ENCODE measurements at places on chromosomes 2 and 18.

- H3K4me3 ChIP-seq = no peak overlapping the region
- no peaks in the 10 kb centered on the region for H3K27me3 ChIP-seq
- no peak for DNase-seq
- no peaks in the 10 kb centered on the region for H3K4me1 ChIP-seq
Measured at GRCh38 chr18:21313576-21313975, 71.5 kb downstream of the GREB1L start.

DNA sequence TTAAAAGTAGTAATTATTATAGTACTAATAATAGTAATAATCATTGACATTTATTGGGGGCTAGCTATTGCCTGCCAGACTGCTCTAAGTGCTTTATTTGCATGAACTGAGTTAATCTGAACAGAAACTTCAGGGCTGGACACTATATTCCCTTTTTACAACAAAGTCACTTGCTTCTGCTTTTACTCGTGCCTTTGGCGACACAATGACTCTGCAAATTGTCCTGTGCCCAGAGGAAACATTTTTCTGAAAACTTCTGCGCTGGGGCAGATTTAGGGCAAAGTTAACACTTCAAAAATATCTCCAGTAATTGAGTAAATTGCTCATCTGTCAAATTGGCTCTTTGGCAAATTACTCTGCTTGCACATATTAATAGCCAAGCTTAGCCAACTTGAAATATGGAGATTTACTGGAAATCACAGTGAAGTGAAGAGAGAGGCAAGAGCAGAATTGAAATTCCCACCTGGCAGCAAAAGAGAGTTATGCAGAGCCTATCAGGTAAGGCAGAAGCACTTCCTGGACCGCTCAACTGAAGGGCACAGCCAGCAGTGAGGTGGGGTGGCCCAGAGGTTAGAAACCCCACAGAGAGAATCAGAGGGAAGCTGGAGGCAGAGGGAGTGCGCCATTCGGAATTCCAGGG lies 36.3 kb downstream of the BMP10 start:
- H3K27me3 ChIP-seq = no peaks in the 10 kb centered on the region
- H3K4me3 ChIP-seq = no peak overlapping the region
- no peaks in the 10 kb centered on the region for H3K36me3 ChIP-seq
- peak overlapping the region; percentile 60 for H3K27ac ChIP-seq
- no peaks in the 10 kb centered on the region for H3K4me1 ChIP-seq

GRCh38 chr2:233075966-233076339 lies 15.8 kb downstream of the INPP5D start:
- H3K27ac ChIP-seq = no peak overlapping the region
- H3K27me3 ChIP-seq = no peaks in the 10 kb centered on the region
- no peaks in the 10 kb centered on the region for H3K36me3 ChIP-seq

DNA sequence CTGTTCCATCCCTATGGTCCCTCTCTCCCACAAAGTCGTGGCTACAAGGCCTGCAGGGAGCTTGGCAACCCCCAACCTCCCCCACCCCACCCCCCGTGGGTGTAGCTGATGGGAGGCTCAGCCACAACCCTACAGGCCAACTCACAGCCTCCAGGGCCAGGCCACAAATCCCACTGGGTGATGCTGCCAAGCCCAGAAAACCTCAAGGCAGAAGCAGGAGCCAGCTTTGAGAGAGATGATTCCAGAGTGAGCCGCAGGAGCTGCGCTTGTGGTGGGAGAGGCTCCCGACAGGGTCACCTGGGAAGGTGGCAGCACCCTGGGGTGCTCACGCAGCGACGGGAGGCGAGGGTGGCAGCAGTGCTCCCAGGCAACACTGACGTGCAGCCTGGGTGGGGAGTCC lies 44.8 kb downstream of the ADCY3 start:
- no peaks in the 10 kb centered on the region for H3K4me1 ChIP-seq
- DNase-seq = no peak
- no peak overlapping the region for H3K27ac ChIP-seq
- H3K36me3 ChIP-seq = no peaks in the 10 kb centered on the region
- no peak overlapping the region for H3K4me3 ChIP-seq

GRCh38 chr2:79734518-79734917 lies 221.7 kb downstream of the CTNNA2 start:
- no peak for DNase-seq
- H3K4me3 ChIP-seq = no peak overlapping the region
- H3K27me3 ChIP-seq = no peaks in the 10 kb centered on the region
- no peaks in the 10 kb centered on the region for H3K36me3 ChIP-seq
- no peak overlapping the region for H3K27ac ChIP-seq

DNA sequence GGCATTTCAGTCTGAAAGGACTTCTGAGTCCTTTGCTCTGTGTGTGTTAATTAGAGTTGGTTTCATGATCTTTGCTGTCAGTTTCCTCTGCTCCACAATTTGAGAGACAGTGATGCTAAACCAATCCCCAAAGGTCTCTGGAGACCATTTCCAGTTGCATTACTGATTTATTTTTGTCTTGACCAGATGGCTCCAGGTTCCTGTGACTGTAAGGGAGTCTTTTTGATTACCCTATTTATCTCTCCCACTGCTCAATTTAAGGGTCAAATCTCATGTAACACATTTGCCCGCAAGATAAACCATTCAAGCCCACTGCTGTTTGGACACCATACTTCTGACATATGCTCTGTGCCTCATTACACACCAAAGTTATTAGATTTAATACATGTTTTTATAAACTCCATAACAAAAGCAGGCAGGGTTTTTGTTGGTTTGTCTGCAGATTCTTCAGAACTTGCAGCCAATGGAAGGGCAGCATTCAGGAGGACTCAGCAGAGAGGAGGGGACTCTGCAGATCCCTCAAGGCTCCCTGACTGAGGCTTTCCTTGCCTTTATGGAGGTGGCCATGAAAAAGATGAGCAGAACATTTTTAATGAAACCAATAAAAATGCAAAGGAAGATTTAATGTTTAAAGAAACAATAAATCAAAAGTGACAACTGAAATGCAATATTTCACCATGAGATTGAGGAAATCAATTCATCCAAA lies 889.3 kb upstream of the CELF4 start:
- DNase-seq = no peak
- no peaks in the 10 kb centered on the region for H3K4me1 ChIP-seq
- H3K4me3 ChIP-seq = no peak overlapping the region

- no peaks in the 10 kb centered on the region for H3K36me3 ChIP-seq
- H3K4me1 ChIP-seq = no peaks in the 10 kb centered on the region
- H3K27me3 ChIP-seq = no peaks in the 10 kb centered on the region
- peak overlapping the region; percentile 78 for H3K4me3 ChIP-seq
Measured at GRCh38 chr2:127810156-127810618, 784 bp downstream of the WDR33 start.

DNA sequence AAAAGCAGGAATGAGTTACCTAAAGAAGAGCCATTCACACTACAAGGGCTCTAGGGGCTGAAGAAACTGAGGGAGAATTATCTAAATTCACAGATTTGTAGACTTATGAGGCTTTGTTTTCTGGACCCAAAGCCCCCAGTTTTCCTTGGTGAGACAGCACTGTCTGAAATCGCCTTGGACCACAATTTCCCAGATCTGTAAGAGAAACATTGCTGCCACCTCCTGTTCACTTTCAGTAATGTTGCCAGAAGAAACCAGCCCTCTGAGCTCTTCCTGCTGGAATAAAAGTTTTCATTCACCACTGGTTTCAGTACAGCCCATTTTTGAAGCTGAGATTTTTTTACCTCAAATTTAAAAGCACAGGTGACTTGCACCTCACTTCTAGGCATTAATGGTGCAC lies 169.2 kb downstream of the CDH20 start:
- H3K4me1 ChIP-seq = no peaks in the 10 kb centered on the region
- H3K4me3 ChIP-seq = no peak overlapping the region
- no peak for DNase-seq
- no peaks in the 10 kb centered on the region for H3K27me3 ChIP-seq
- no peak overlapping the region for H3K27ac ChIP-seq
- H3K36me3 ChIP-seq = no peaks in the 10 kb centered on the region

- H3K27ac ChIP-seq = peak overlapping the region; percentile 73
- no peak for DNase-seq
- peaks cover 9% of the 10 kb centered on the region for H3K4me1 ChIP-seq
- H3K36me3 ChIP-seq = no peaks in the 10 kb centered on the region
- no peaks in the 10 kb centered on the region for H3K27me3 ChIP-seq
Measured at GRCh38 chr2:9423922-9424272, 443 bp downstream of the CPSF3 start.

DNA sequence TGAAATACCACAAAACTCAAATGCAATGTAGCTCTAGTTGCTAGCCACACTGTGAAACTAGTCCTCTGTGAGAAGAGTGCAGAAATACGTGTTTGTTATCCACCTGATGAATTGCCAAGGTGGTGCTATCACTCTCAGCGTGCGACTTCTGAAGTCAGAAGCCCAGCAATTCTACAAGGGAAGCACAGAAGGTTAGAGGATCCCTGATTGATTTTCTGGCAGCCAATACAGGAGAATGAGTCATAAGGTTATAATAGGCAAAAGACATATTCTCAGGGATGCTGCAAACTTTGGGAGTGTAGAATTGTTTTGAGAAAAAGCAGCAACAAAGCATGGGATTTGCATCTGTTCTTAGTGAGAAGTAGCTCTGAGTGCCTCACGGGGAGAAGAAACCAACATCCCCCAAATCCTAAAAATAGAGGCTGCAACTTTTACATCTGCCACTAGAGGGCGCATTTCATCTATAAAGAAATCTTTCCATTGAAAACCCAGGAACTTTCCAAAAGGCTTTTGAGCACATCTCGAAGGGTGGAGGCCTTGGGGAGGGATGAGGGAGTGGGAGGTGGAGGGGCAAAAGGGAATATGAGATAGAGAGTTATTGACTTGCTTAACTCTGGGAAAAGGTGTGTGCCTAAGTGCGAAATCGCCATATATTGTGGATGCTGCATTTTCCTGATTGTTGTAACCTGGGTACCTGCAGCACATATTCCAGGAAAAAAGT lies 78.0 kb downstream of the TMEM182 start:
- H3K4me1 ChIP-seq = no peaks in the 10 kb centered on the region
- no peak overlapping the region for H3K27ac ChIP-seq
- no peak overlapping the region for H3K4me3 ChIP-seq
- H3K36me3 ChIP-seq = no peaks in the 10 kb centered on the region
- DNase-seq = no peak

GRCh38 chr2:111698743-111699554 lies 185.0 kb downstream of the ANAPC1 start:
- no peaks in the 10 kb centered on the region for H3K4me1 ChIP-seq
- H3K4me3 ChIP-seq = no peak overlapping the region
- peak; percentile 78 for DNase-seq
- H3K27me3 ChIP-seq = no peaks in the 10 kb centered on the region
- peak overlapping the region; percentile 47 for H3K27ac ChIP-seq

DNA sequence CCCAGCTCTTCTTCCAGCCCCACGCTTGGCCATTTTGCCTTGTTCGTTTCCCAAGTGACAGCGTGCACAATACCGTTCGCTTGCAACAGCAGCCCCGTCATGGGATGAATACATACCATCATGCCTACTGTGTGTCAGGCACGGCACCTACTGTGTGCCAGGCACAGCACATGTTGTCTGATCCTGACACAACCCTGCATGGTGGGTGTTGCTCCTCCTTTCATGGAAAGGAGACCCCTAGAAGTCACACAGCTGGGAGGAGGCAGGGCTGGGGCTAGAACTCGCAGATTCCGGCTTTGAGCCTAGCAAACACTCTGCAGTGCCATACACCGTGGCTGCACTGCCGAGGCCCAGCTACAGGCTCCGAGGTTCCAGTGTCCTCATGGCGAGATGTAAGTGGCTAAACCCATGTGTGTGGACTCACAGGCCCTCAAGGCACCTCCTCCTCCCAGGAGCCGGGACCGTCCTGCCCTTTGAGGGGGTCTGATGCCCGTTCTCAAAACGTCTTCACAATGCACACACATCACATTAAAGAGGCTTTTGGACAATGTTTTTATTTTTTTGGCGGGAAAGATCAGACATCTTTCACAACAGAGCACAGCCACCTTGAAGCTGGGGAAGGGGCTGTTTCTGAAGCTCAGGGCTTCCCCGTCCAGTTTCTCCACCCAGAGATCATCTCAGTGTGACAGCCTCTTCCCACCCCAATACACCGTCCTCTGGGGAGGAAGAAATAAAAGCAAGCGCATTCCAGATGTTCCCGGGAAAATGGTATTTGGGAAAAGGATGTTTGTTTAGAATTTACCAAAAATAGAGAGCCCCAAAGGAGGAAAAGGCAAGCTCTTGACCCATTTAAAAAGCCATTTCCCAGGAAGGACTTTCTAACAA lies 64.9 kb downstream of the HS1BP3 start:
- DNase-seq = peak; percentile 37
- H3K27ac ChIP-seq = no peak overlapping the region
- no peaks in the 10 kb centered on the region for H3K27me3 ChIP-seq
- H3K4me1 ChIP-seq = no peaks in the 10 kb centered on the region
- no peak overlapping the region for H3K4me3 ChIP-seq

GRCh38 chr18:73827801-73828200 lies 319.8 kb downstream of the FBXO15 start:
- H3K27ac ChIP-seq = no peak overlapping the region
- H3K36me3 ChIP-seq = no peaks in the 10 kb centered on the region
- H3K4me1 ChIP-seq = no peaks in the 10 kb centered on the region
- H3K27me3 ChIP-seq = no peaks in the 10 kb centered on the region
- no peak for DNase-seq

DNA sequence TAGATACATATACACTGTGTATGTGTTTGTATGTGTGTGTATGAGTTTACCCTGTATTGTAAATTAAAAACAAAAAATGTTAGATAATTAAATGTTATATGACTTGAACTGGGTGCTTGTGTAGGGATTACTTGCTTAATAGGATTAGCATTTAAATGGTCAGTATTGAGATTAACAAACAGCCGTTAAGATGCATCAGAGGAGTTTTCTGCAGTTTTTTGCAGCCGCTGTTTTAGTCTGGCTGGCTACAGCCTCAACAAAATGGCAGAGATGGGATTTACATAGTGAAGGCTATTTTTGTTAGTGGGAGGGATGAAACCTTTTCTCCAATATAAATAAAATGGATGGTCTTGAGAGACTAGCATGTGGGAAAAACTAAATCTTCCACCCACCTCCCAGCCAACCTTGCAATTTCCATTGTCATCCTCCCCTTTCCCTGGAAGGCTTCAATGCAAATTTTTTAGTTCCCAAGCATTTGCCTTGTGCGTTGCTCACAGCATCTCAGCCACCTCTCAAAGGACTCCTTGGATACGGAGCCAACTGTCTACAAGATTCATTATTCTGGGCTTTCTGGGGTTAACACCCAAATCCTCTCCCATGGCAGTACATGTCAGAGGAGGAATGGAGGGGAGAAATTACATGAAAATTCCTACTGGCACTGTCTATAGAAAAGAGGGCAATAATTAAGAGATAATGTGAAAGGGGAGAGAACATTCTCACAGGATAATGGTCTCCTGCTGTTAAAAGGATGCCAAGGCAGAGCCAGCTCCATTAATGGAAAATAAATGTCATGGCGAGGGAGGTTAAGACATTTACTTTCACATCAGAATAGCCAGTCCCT lies 351.9 kb downstream of the CDH2 start:
- no peak overlapping the region for H3K27ac ChIP-seq
- H3K4me1 ChIP-seq = no peaks in the 10 kb centered on the region
- no peaks in the 10 kb centered on the region for H3K36me3 ChIP-seq
- no peaks in the 10 kb centered on the region for H3K27me3 ChIP-seq

DNA sequence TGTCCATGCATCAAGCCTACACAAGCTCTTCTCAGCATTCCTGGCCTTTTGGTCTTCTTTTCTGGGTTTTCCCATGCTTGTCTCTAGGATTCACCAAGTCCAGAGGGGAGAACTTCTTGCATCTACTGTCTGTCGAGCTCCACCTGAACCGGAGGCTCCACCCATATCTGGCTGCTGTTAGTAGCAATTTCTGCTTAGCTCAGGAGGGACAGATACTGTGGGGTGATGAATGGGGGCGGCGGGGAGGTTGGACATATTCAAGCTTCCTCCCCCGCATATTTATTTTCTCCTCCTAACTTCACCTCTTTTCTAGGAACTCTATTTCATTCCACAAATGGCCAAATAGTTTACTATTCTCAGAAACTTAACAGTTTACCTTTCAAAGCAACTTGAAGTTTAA lies 163.5 kb downstream of the PTH2R start:
- H3K27me3 ChIP-seq = no peaks in the 10 kb centered on the region
- DNase-seq = no peak
- no peaks in the 10 kb centered on the region for H3K4me1 ChIP-seq
- no peak overlapping the region for H3K27ac ChIP-seq
